Daoy (cell line): ENCODE measurements at places on chromosomes 7 and 10. TPM values are rescaled to one million over a fixed set of nuclear protein-coding genes. Genes with fewer than 3 reads are reported as not detected.

Gene ITPRID1
- not detected in 2 replicates for total RNA-seq

Gene SRGN
- total RNA-seq: 8.3 and 11.5 TPM in 2 replicates

Gene CRYGN
- 0.17 TPM in 1 of 2 replicates, not detected in the other for total RNA-seq

Gene LRMDA
- 1.6 TPM in 1 of 2 replicates, not detected in the other for total RNA-seq

Gene ENTPD7
- total RNA-seq: 7.3 and 7.5 TPM in 2 replicates

Gene KLLN
- total RNA-seq: 0.12 TPM in 1 of 2 replicates, not detected in the other

Gene HSPA12A
- 4.9 and 11.0 TPM in 2 replicates for total RNA-seq

Gene CEP55
- total RNA-seq: 98.9 and 128 TPM in 2 replicates

Gene RPA3
- total RNA-seq: 74.7 and 125 TPM in 2 replicates

GRCh38 chr10:45423976-45424499 is 50.0 kb downstream of the ALOX5 start:
- DNase-seq: no peak

GRCh38 chr10:18404530-18404929 is 246.9 kb downstream of the NSUN6 start:
- no peak for DNase-seq

DNA sequence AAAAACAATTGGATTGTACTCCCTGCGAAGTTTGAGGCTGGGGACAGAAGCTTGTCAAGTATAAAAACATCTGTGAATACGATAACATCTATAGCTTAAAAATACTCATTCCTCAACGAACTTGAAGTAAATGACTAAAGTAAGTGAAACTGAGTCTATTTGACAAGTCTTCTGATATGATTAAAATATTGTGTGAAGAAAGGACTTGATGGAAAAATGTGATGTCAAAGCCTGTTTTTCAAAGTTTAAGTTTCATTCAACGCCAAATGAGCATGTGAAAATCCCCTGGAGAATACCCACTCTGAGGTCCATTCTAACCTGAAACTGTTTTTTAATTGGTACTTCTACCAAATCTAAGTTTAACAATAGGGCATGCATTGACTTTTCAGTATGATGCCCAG is 122.3 kb upstream of the MDFIC start:
- no peak for DNase-seq

DNA sequence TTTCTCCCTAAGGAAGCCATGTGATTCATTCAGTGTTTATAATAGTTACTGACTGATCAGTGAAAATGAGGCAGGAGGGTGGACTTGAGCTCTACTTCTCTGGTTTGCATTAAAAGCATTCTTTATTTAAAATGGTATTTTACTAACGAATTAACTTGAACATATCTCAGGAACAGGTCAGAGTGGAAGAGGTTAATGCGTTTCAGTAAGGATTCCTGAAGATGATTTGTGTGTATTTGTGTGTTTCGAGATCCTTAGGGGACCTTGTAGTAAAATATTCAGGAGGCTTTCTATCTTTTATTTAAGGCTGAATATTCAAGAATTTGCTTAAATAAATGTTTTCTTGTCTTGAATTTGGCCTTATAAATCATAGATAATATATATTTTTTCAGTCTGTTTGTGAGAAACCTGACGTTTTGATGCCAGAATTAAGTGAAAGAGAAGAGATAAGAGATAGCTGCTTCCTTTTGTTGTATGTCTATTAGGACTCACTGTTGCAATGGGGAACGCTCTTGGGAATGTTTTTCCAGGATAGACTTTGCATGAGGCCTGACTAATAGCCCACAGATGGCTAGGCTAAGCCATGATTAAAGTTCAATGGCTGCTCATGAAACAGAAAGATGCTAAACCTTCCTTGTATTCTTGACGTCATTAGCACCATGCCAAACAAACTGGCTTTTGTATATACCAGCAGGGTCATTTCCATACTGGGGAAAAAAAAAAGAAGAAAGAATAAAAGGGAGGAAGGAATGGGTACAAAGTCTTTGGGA is 93.8 kb upstream of the MTPN start:
- DNase-seq: no peak

GRCh38 chr10:42921951-42922350 is 139.4 kb downstream of the BMS1 start:
- no peak for DNase-seq

DNA sequence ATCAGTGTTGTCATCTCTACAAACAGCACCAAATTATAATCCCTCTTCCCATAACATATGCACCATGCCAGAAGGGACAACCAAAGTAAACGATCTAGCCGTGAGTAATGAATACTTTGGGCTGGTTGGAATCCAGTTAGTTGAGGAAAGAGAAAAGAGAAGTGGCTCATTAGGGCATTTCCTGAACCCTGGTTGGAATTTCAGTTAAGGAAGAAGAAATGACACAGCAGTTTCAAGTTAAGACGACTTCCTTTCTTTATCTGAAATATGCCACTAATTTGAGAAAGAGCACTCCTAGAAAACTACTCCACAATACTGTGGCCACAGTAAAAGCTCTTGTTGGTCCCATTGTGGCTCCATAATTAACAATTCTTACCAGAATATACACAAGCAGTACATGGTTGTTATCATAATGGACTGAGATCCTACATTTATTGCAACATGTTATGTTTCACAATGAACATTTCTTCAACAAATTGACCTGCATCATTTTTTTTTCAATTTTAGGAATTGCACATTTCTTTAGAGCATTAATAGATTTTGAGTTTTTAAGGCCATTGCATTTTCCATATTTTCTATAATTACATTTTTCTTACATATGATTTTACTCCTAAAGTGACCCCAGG is at the start of gene TFEC:
Gene TFEC (minus strand): TSS at position 113 of the 626 bp plus-strand sequence. CDS start 46,322 bp downstream, outside the sequence.
- peak; percentile 64 for DNase-seq

DNA sequence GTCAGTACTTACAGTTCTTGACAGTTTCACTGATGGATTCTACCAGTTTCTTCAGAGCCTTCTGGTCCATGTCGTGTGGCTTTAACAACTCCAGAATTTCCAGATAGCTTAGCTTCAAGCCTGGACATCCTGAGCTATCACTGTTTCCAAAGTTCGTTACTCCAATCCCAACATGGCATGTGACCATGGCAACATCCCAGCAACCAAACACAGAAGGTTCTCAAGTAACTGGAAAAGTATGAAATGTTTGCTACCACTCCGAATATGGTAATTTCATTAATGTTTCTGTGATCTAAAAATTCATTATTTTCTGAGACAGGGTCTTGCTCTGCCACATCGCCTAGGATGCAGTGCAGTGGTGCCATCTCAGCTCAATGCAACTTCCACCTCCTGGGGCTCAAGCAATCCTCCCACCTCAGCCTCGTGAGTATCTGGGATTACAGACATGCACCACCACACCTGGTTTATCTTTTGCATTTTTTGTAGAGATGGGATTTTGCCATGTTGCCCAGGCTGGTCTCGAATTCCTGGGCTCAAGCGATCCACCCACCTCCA is 29.3 kb downstream of the RBM48 start:
- DNase-seq: no peak

DNA sequence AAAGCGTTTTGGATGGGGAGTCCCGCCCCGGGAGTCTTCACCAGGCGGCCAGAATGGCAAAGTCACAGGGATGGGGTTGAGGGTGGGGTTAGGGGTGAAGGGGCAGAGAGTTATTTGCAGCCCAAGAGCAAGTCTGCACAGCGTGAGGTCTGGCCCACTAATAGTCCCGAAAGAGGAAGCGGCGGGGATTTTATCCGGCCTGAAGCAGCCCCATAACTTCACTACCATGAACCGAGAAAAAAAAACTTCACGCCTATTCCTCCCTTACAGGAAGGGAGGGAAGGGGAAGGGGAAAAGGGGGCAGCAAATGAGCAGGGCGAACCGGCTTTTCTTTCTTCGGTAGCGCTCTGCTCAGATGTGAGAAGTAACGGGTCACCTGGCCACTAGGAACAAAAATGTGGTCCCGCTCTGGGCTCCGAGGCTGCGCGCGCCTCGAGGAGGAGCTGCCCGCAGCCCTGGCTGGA is 712 bp downstream of the ITPRIP start:
- DNase-seq: no peak

DNA sequence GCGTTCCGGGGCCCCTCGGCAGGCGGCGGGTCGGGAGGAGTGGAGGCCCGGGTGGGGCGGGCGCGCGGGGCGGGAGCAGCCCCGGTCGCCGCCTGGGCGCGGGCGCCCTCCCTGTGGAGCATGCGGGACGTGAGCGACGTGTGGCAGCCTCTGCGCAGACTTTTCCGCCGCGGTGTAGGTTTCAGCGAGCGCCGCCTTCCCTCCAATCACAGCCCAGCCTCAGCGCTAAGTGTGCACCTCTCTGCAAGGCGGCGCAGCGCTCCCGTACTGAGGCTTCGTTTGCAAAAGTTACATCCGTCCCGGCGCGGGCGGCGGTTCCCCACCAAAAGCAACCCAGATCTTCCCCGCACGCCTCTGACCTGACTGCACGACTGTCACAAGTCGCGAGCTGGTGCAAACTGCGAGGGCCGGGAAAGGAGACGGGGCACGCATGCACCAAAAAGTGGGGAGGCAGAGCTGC is 1.2 kb upstream of the PFKFB3 start:
- peak; percentile 60 for DNase-seq

DNA sequence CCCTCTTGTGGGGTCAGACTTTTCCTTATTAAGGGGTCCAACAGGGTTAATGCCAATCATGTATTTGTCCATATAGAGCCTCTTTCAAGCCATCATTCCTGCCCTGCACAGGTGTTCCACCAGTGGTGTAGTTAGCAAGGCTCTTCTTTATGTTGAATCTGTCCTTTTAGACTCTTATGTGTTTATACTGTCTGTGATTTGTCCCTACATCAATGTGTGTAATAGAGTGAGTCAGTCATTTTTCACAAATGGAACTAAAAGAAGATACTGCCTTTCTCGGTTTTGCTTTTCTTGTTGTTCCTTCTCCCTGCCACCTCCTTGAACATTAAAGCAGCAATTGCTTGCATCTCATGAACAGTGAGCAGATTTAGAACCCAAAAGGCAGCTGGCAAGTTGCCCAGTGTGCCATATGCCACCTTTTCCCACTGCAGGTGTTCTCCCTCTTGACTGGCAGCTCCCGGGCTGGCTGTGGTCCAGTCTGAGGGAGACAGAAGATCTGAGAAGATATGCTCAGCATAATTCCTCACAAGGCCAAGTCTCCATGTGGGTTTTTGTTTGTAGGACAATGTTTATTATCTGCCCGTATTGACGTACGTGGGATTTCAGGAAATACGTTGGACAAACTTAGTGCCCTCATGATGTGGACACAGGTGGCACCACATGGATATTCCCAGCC is 154.1 kb downstream of the LHFPL3 start:
- no peak for DNase-seq

DNA sequence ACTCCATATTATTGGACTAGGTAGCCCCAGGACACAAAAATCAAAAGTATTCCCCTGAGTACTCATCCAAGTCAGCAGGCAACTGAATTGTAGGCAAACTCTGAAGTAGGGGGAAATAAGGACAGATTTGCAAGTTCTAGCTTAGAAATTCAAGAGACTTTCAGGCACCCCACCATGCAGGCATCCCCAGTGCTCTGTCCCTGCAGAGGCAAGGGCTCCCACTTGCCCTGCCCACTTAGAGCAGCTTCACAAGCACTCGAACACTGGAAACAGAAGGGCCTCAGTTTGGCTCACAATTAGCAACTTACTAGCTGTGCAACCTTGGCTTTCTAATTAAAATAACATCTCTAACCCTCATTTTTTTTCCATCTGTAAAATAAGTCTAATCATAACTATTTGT is 209.2 kb downstream of the C7orf25 start:
- no peak for DNase-seq

- DNase-seq: no peak
These were observed 250.3 kb downstream of the ADARB2 start for GRCh38 chr10:1486841-1487687.

- no peak for DNase-seq
These were observed 23.9 kb downstream of the VSIR start for GRCh38 chr10:71749396-71749795.

DNA sequence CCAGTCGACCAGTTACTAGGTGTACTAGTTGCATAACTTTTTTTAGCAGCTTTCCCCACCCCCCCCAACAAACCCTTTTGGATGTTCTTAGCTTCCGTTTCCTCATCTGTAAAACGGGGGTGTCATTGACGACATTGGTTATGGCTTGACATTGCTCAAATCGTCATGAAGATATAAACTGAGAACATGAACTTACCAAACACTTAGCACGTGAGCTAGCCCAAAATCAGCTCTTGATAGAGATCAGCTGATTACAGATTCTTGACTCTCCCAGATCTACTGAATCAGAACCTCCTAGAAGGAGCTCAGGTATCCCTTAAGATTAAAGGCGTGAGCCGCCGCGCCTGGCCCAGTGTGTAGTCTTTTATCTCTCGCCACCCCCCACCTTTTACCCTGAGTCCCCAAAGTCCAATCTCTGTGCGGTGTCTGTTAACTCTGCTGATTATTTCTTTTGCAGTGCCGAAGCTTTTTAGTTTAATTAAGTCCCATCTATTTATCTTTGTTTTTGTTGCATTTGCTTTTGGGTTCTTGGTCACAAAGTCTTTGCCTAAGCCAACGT is 1.0 kb upstream of the GNA12 start:
- no peak for DNase-seq

DNA sequence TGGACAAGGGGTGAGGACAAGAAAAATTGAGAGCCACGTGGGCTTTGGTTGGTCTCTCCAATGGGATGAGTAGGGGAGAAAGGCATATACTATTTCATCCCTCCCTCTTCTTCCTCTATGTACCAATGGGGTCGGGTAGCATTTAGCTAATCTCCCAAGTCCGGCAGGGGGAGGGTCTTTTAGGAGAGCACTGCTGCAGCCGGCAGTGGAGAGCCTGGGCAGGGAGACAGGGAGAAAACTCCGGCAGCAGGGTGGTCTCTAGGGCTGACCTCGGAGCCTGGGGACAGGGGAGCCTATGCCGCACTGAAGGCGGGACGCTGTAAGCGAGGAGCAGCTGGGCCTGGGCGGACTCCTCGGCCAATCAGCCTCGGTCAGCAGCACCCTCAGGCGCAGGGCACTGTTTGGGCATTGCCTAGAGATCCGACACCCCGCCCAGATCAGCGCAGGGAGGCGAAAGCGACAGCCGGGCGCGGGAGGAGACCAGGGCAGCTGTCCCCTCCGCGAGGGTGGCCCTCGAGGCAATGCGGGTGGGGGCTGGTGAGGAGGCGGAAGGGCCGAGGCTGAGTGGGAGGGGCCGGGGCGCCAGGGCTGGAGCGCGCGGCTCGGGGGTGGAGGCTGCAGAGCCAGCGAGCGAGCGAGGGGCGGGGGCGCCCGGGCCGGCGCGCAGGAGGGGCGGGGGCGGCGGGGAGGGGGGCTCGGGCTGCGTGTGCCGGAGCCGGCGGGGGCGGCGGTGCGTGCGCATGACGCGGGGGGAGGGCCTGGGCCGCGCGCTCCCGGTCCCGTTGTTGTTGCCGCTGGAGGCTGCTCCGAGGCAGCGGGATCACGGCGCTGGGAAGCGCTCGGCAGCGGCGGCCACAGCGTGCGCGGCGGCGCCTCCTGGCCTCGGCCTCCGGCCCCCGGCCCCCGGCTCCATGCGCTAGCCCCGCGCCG is at the start of gene AGAP3:
Gene AGAP3 (plus strand): TSS at position 785 of the 930 bp plus-strand sequence. CDS start 267 bp downstream, outside the sequence.
- peak; percentile 91 for DNase-seq
